SJSA1 (cell line): ENCODE measurements at places on chromosomes 5 and 9. TPM values are rescaled to one million over a fixed set of nuclear protein-coding genes. Genes with fewer than 3 reads are reported as not detected.

The INSL4 gene
- 0.81 TPM in 1 of 2 replicates, not detected in the other for total RNA-seq

The ZBED3 gene
- 0.09 and 0.29 TPM in 2 replicates for total RNA-seq

The WDR31 gene
- 0.24 and 2.0 TPM in 2 replicates for total RNA-seq

The PLAC8L1 gene
- not detected in 2 replicates for total RNA-seq

- no peaks in the 10 kb centered on the region for H3K36me3 ChIP-seq
- peak; percentile 78 for DNase-seq
- H3K4me1 ChIP-seq = no peaks in the 10 kb centered on the region
- no peak overlapping the region for H3K27ac ChIP-seq
- H3K4me3 ChIP-seq = no peak overlapping the region
Measured at GRCh38 chr9:114653556-114654159, 3.9 kb downstream of the TEX53 start.

GRCh38 chr9:3247211-3247610, 278.6 kb downstream of the RFX3 start:
- H3K4me3 ChIP-seq = no peak overlapping the region
- no peaks in the 10 kb centered on the region for H3K27me3 ChIP-seq
- no peaks in the 10 kb centered on the region for H3K4me1 ChIP-seq
- no peaks in the 10 kb centered on the region for H3K36me3 ChIP-seq

DNA sequence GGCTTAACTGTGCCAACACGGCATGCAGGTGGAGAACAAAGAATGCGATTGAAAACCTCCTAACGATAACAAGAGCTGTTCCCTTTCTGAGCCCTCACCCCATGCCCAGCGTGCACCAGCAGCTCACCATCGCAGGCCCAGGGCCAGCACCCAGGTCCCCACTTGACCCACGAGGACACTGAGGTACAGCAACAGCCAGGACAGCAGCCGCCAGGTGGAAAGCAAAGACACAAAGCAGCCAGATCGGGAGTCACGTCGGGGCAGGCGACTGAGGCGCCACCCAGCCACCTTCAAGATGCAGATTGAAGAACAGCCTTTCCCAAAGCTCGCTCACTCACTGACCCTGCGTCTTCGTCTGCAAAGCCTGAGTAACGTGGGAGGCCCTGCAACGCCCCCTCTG, 6.9 kb upstream of the SEC16A start:
- no peaks in the 10 kb centered on the region for H3K4me1 ChIP-seq
- no peak for DNase-seq
- no peak overlapping the region for H3K27ac ChIP-seq
- no peak overlapping the region for H3K4me3 ChIP-seq

- H3K4me1 ChIP-seq = peaks cover 7% of the 10 kb centered on the region
- H3K4me3 ChIP-seq = no peak overlapping the region
- H3K27me3 ChIP-seq = no peaks in the 10 kb centered on the region
- no peak for DNase-seq
Measured at GRCh38 chr5:149526845-149527590, 24.2 kb downstream of the CSNK1A1 start.
